Hindlimb muscle (tissue), 1 donor: ENCODE measurements at places on chromosomes 1 and 21. TPM values are rescaled to one million over a fixed set of nuclear protein-coding genes. Genes with fewer than 3 reads are reported as not detected.

- no peak for DNase-seq
These were observed 8.7 kb downstream of the MRPS21 start for GRCh38 chr1:150302338-150302737.

DNA sequence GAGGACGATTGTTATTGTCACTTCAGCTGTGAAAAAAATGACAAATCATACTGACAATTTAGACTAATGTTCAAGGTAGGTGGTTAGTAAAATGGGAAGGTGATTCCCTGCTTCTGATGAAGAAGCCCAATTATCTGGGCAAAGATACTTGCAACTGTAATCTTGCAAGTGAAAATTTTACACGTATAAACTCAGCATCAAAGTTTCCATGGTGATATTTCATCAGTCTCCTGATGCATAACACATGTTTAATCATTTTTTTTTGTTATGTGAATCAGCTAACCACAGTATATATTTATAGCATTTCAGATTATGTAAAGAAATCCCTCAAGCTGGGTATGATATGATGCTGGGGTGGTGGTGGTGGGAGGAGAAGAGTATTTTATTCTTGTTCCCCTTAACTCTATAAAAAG, 16.4 kb upstream of the KCNK1 start:
- no peak for DNase-seq

Gene DENND2C
- polyA plus RNA-seq = 10.1 TPM

Gene IVL
- 0.36 TPM for polyA plus RNA-seq

DNA sequence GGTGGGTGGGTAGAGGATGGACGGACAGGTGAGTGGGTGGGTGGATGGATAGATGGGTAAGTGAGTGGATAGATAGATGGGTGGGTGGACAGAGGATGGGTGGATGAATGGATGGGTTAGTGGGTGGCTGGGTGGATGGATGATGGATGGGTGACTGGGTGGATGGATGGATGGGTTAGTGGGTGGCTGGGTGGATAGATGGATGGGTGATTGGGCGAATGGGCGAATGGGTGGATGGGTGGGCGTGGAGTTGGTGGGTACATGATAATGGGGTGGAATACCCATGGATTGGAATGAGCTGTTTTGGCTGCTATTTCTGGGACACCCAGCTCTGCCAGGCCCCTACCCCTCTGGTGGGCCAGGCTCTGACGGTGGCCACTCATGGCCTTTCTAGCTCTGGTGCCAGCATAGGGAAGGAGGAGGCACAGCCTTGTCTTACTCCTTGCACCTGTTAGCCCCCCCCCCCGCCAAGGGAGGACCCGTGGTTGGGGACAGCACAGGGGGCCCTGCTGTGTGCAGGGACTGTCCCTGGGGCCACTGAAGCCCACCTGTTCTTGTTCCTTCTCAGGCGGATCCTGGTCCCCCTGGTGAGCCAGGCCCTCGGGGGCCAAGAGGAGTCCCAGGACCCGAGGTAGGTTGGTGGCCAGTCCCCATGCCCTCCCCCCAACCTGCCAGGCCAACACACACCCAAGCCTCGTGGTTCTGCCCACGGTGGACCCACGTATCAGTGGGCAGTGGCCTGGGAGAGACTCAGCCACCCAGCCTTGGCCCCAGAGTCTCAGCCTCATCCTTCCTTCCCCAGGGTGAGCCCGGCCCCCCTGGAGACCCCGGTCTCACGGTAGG, 26.4 kb downstream of the COL6A2 start:
- no peak for DNase-seq

Gene ZYG11A
- polyA plus RNA-seq = 0.06 TPM

Gene ALX3
- polyA plus RNA-seq = not detected
